ENCODE measurements at places on chromosomes 11 and 22.

GRCh38 chr11:65624931-65625627 is 9.5 kb downstream of the PCNX3 start:
- DNase-seq: no peak

DNA sequence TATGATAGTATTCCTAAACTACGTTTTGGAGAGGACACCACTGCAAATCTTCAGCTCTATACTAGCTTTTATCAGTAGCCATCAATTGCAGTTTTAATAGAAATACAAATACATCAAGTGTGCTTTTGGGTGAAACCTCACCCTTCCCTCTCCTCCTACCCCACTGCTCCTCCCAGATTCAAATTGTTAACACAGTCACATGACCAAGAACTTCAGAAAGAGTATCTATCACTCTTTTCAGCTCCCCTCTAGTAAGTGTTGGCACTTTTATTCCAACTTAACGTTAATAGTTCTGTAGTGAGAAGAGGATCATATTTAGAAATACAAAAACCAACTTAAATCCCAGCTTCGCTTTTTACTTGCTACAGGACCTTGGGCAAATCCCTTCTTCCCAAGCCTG is 17.0 kb downstream of the RRAS2 start:
- DNase-seq: no peak

GRCh38 chr11:2892967-2893528 is 7.5 kb upstream of the CDKN1C start:
- peak; percentile 49 for DNase-seq

DNA sequence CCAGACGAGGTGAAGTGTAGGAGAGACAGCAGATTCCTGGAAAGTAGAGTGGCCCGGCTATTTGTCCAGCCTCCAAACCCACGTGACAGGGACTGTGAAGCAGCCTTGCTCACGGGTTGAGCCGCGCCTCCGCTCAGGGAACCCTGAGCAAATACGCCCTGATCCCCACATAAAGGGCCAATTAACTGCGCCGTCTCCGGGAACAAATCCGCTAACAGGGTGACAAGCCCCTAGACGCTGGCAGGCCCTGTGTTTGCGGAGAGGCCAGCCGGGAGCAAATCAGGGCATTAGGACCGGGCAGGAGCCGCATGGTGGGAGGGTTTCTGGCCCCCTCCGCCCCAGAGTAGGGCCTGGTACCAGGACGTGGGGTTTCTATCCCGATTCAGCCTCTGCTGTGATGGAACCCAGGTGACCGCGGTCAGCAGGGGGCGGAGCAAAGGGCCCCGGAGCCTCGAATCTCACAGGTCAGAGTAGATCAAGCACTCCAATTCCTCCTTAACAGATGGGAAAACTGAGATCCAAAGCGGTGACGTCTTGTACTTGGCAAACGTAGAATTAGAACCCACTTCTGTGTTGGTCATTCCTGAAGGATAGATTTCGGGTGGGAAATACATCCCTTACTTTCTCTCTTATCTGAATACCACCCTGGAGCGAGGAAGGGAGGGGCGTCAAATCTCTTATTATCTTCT is 2.0 kb upstream of the ROBO3 start:
- DNase-seq: no peak

DNA sequence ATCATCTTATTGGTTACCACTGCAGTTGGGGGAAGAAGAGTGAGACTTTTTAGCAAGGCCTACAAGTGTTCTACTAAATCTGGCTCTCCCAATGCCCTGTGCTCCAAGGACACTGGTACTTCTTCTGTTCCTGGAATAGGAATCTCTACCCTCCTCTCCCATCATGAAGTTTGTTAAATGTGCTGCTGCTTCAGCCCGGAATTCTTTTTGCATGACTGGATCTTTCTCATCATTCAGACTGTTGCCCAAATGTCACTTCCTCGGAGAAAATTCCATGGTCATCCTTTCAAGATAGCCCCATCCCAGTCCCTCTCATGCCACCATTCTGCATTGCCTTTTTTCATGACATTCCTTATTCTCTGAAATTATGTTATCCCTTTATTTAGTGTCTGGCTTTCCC is 400.8 kb downstream of the SOX6 start:
- no peak for DNase-seq

DNA sequence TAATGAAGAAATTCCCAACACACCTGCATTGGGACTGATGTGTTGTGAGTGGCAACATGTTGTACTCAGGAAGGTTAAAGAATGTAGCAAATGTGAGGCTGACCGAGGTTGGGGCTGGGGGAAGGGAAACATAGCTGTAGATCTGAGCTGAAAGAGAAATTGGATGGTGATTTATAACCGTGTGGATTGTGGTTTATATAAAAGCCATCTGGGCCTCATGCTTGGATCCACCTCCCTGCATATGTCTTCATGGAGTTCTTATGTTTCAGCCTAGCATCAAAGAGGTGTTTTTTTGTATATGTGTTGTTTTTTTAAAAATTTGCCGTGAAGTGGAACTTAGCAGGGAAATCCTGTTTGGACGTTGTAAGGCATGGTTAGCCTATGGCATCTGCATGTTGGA is 141.3 kb downstream of the NAV2 start:
- DNase-seq: no peak

GRCh38 chr11:8258289-8258688 is 5.4 kb downstream of the LMO1 start:
- DNase-seq: no peak

- no peak for DNase-seq
Observed at GRCh38 chr11:45223496-45223895, 62.6 kb downstream of the SYT13 start.

DNA sequence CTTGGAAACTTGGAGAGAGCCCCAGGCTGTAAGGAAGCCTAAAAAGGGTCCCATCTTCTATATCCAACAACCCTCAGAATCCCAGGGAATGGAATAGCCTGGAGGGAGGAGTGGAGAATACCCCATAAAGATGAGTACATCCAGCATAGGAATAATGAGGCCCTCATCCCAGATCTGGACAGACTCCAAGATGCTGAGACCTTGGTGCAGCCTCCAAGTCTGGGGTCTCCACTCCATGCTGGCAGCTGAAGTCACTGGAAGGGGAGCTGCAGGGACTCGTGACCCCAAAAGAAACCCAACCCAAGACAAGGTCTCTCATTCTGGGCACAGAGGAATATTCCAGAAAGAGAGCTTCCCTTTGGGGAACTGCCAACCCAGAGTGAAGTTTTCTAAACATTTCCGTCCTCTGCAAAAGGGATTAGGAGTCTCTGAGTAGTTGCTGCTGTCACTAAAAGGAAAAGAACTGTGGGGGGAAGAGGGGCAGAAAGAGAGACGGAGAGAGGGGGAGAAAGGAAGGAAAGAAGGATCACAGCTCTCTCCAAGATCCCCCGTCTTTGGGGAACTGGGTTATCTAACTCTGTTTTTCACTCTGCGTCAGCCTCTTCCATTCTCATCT is 589 bp downstream of the SCGB1A1 start:
- no peak for DNase-seq

GRCh38 chr11:38131535-38131934 is 1533.5 kb upstream of the RAG2 start:
- DNase-seq: no peak

GRCh38 chr11:6475936-6476335 is 2.2 kb upstream of the TRIM3 start:
- DNase-seq: no peak

- peak; percentile 80 for DNase-seq
Observed at GRCh38 chr11:103609117-103610066, 427.0 kb upstream of the DDI1 start.

DNA sequence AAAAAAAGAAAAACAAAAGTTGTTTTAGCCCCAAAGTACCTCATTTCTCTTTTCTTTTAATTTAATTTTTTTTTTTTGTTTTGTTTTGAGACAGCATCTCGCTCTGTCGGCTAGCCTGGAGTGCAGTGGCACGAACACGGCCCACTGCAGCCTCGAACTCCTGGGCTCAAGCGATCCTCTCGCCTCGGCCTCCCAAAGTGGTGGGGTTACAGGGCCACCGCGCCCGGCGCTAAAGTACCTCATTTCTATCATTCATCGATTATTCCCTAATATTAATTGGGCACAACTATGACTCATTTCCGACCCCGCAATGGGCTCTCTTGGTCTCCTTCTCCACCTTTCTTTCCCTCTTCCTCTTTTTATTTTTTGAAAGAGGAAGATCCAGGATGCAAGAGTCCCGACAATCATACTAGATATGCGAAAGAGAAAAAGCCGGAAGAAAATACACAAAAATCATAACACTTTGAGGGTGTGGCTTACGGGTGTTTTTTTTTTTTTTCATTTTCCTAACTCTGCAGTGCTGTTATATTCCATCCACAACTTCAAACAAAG is 475 bp upstream of the AIP start:
- peak; percentile 36 for DNase-seq

- DNase-seq: peak; percentile 51
Observed at GRCh38 chr22:19756288-19757128, 4.1 kb upstream of the TBX1 start.

DNA sequence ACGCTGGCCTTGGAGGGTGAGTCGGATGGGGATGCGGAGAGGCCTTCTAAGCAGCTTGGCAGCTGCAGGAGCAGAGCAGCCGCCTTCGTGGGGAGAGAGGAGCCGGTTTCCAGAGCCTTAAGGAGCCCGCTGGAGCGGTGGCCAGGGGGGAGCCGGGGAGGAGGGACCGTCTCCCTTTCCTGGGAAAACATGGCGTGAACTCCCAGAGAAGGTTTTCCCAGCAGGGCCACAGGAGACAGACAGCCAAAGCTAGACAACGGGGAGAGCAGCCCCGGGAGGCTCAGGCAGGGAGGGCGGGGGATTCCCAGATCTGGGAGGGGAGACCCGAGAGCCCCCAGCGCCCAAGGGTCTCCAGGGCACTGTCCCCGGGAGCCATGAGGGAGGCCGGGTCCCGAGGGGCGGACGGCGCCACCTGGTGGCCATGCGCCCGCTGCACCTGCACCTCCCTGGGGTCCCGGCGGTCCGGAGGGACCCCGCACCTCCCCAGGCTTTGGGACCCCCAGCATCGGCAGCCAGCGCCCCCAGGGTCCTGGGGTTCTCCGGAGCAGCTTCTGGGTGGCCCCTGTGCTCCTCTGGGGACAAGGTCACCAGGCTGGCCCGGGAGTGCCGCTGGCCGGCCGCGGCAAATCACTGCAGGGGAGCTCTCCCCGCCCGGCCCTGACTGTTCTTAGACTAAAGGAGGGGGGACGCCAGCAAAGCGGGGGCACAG is 2.4 kb upstream of the SYT8 start:
- DNase-seq: peak; percentile 4

GRCh38 chr11:31725176-31725575 is 85.9 kb downstream of the PAX6 start:
- DNase-seq: no peak

DNA sequence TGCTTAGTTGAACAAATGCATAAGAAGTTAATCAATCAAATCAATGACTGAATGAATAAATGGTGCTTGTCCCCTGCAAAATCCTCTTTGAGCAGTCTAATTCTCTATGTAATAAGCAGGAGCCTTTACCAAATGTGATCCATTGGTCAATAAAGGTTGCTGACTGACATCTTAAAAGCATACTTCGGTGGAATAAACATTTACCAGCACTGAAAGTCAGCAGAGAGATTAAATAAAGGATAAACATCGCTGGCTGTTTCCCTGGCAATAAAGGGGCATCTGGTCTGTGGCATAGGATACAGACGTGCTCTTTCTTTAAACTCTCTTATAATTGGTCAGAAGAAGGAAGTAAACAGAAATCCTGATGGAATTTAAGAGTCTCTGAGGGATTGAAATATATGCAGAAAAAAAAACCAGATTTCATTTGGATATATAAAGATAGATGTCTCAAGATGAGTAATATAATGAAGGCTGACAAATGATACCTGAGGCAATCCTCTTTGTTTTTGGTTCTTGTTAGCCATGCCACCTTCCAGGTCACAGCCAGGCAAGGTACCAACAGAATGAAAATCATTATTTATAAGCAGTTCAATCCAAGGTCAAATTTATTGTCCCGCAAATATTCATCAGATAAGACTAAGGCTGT is 578.4 kb upstream of the CCDC90B start:
- DNase-seq: no peak

DNA sequence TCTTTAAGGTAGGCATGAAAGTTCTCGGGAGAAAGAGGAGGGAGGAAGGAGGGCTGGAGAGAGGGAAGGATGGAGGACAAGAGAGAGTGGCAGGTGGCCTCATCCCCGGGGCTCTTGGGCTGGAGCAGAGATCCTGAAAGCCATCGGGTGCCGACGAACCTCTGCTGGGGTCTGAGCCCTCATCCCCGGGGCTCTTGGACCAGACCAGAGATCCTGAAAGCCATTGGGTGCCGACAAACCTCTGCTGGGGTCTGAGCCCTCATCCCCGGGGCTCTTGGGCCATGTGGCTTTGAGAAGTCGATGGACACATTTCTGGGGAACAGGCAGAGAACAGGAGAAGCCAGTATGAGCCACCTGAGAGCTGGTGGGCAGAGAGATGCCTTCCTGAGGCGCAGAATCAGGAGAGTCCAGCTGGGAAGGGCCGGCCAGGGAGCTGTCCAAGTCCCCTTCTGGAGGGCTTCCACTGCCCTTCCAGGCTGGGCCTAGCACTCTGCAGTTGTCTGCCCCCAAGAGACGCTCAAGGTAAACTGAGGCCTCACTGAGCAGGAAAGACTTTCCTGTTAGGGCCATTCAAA is 1398.1 kb downstream of the BRD1 start:
- no peak for DNase-seq

DNA sequence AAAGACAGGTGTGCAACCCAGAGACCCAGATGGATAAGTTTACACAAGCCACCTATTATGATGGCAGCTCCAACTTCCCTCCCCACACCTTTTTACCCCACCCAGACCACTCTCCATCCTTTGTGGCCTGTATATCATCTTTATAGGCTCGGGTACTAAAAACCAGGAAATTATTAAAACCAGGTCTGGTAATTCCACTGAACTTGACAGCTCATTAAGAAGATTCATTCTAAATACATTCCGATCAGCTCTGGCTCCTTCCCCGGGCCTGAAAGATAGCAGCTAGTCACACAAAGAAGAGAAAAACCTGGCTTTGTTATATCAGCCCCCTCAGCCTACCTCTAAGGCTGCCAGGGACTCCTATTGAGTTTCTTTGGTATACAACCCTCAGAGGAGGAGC is 67.9 kb upstream of the API5 start:
- no peak for DNase-seq

GRCh38 chr11:111194860-111195568 is 50.5 kb upstream of the POU2AF2 start:
- DNase-seq: no peak

DNA sequence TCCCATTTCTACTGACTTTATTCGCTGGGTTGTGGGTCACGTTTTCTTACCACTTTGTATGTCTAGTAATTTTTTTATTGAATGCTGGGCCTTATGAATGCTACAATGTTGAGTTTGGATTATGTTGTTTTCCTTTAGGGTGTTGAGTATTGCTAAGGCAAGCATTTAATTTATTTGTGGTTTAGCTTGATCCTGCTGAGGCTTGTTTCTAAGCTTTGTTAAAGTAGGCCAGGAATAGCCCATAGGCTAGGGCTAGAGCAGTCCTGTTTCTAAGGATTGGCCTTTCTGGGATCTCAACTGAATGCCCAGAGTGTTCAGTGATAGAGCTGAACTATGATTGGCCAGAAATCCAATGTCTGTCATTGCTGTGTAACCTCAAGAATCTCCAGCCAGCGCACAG is 56.1 kb upstream of the LDLRAD3 start:
- DNase-seq: no peak

- no peak for DNase-seq
Observed at GRCh38 chr22:36381513-36382128, 6.1 kb downstream of the MYH9 start.
